ENCODE measurements at places on chromosomes 5 and 9.

DNA sequence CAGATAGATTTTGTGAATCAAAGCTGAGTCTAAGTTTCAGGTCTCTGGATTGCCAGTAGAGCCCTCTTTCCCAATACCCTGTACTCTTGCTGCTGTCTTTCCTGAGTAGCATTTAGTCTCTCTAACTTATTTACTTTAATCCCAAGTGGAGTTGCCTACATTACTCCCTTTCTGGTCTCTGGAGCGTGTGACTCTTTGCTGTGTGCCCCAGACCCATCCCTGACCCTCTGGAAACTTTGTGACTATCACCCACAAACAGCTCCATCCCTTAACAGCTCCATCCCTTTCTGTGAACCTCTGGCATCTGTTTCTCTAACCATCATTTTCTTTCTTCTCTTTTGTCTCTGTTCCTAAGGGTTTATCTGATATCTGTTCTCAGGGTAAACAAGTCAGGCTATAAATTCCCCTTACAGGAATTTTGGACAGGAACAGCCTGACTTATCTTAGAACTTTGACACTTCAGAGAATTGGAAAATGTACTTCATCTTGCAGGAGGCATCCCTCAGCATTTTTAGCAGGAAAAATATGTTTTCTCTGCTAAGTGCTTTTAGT lies 1167.1 kb upstream of the SEMA6A start:
- no peak overlapping the region for H3K4me3 ChIP-seq
- no peak overlapping the region for H3K27ac ChIP-seq
- H3K4me1 ChIP-seq, result no peaks in the 10 kb centered on the region
- no peak for DNase-seq
- H3K36me3 ChIP-seq, result no peaks in the 10 kb centered on the region

DNA sequence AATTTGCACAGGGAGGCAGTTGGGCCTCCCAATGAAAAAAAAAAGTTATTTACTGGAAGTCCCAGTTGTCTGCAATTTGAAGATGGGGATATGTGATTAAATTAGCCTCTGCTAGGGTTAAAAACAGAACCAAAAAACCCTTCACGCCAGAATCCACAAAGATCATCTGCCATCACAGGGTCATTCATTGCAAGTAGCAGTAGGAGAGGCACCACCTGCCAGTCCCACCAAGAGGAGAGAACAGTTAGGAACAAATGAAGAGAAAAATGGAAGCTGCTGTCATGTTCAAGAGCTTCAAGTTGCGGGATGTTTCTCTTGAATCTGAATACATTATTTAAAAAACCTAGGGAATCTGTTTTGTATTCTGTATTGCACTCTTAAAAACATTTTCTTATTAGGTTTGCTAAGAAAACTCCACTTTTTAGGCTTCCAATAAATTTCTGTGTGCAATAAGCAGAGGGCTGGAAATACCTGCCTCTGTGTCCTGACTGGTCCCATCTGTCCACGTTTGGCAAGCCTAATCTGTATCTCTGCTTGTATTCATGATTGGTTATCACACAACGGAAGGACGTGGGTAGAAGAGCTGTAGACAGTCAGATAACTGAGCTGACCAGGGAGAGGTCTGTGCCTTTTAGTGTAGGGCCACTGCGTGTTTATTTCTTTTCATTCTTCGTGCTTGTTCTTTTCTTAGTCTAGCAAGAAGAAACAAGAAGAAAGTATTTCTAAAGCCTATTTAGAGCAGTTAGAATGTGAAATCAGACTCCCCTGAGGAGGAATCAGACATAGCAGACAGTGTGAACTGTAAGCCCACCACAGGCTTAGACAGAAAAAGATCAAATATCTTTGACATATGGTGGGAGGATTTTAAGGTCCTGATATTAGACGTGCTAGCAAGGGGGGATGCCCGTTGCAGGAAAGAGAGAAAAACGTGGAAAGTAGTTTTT lies 630.6 kb upstream of the SEMA6A start:
- no peaks in the 10 kb centered on the region for H3K27me3 ChIP-seq
- DNase-seq, result no peak
- H3K4me1 ChIP-seq, result no peaks in the 10 kb centered on the region
- H3K4me3 ChIP-seq, result no peak overlapping the region
- H3K36me3 ChIP-seq, result no peaks in the 10 kb centered on the region

DNA sequence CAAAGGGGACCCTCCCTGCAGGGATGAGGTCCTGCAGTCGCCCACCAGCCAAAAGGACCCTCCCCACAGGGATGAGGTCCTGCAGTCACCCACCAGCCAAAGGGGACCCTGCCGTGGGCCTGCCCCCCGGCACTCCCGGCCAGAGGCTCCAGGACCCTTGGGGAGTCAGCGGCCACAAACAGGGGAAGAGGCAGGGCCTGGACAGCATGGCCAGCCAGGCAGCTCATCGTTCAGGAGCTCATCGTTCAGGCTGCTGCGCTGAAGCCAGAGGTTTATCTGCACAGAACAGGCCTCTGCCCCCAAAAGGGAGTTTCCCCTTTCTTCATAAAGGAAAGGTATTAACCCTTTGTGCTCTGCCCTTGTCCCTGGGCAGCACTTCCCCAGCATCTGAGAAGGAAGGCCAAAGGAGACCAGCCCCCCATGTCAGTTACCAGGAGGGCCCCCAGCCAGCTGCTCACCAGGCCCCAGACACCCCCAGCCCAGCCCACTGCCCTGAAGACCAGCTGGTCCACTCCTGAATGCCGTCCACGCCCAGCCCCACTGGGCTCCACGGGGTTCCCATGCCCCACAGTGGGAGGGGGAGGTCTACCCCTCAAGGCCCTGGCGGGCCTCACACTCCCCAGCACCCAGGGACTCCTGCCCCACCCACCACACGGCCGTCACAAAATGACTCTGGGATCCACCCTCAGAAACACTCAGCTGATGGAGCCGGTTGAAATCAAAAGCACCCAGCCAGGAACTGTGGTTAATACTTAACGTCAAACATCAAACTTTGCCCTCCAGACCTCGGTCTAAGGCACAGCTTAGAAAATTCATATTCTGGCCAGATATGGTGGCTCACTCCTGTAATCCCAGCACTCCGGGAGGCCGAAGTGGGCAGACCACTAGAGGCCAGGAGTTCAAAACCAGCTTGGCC lies 6.3 kb downstream of the SLC12A7 start:
- H3K4me1 ChIP-seq, result peaks cover 18% of the 10 kb centered on the region
- H3K4me3 ChIP-seq, result no peak overlapping the region
- no peaks in the 10 kb centered on the region for H3K36me3 ChIP-seq
- H3K27me3 ChIP-seq, result no peaks in the 10 kb centered on the region

DNA sequence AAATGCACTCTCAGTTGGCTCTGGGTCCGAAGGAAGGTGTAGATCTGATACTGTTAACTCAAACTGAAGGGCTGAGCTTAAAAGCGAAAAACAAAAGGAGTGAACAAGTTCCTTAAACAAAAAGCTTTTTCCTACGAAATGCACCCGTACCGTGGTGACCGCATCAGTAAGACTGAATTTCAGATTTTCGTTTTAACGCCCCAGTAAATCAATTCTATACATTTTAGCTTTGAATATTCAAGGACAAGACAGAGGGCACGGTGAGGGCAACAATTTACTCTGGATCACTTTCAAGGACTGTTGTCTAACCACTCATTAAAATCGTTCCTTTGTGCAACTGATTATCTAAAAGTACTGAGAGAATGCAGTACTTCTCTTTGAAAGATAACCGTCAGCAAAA lies 1.9 kb downstream of the HOMER1 start:
- H3K27me3 ChIP-seq, result no peaks in the 10 kb centered on the region
- H3K27ac ChIP-seq, result no peak overlapping the region
- no peaks in the 10 kb centered on the region for H3K36me3 ChIP-seq
- H3K4me1 ChIP-seq, result no peaks in the 10 kb centered on the region
- peak overlapping the region; percentile 89 for H3K4me3 ChIP-seq
